Activated CD8-positive, alpha-beta T cell treated with anti-CD3 and anti-CD28 coated beads, Interleukin-2, amount 10 ng/mL, durations not matched to agents 7 days and 5 days (primary cell): ENCODE measurements at places on chromosomes 2 and 18. TPM values are rescaled to one million over a fixed set of nuclear protein-coding genes. Genes with fewer than 3 reads are reported as not detected.

SRD5A2 gene
- total RNA-seq, result not detected

RSAD2 gene
- 74.5 TPM for total RNA-seq

ARHGAP25 gene
- 68.7 TPM for total RNA-seq

DNA sequence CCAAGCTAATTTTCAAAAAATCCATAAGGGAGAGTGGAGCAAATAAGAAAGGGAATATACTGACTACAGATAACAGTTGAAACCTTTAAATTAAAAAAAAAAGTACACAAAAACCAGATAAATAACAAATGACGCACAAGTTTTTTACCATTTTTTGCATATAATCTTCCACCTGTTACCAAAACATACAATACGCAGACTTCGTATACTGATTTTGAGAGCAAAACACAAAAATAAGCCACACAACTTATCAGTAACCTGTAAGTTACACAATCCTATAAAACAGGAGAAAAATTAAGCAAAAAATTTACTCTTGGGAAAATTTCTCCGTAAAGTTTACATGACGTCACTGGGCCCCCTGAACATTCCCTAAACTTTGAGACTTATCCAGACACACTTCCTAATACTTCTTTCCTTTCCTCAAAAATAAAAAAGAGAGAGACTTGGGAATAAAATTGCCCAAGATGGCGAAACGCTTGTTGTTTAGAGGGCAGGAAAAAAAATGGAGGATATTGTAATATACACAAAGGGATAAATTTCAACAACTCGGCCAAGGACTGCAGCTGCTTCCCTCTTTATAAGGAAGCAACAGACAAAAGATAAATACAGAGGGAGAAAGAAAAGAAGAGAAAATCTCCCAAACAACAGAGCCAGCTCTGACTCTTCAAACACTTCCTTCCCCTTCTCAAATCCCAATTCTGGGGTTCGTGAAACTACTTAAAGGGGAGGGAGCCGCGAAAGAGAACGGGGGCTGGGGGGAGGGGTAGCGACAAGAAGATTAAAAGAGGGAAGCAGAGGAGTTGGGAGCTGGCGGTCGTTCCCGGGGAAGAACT lies 1.6 kb downstream of the BAZ2B start:
- peaks cover 20% of the 10 kb centered on the region for H3K27me3 ChIP-seq
- no peak for DNase-seq
- peaks cover 12% of the 10 kb centered on the region for H3K4me1 ChIP-seq
- peak overlapping the region; percentile 80 for H3K4me3 ChIP-seq

DNA sequence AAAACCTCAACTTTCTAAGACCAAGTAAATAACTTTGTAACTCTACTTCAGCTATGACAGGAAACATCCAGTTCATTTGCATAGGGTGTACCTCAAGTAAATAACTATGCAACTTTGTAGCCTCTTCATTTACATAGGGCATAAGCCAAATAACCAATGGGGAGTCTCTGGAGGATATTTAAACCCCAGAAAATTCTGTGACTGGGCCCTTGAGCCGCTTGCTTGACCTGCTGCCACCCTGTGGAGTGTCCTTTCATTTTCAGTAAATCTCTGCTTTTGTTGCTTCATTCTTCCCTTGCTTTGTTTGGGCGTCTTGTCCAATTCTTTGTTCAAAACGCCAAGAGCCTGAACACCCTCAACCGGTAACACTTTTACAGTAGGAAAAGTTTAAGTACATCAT lies 1112.7 kb upstream of the NRXN1 start:
- H3K27ac ChIP-seq, result no peak overlapping the region
- no peaks in the 10 kb centered on the region for H3K36me3 ChIP-seq
- H3K4me1 ChIP-seq, result no peaks in the 10 kb centered on the region

GRCh38 chr2:121974897-121975661 lies 219.6 kb downstream of the TSN start:
- H3K27ac ChIP-seq, result no peak overlapping the region
- no peaks in the 10 kb centered on the region for H3K27me3 ChIP-seq
- peaks cover 7% of the 10 kb centered on the region for H3K4me1 ChIP-seq

- no peak for DNase-seq
- no peaks in the 10 kb centered on the region for H3K4me1 ChIP-seq
- no peaks in the 10 kb centered on the region for H3K36me3 ChIP-seq
- no peak overlapping the region for H3K27ac ChIP-seq
- no peaks in the 10 kb centered on the region for H3K27me3 ChIP-seq
- no peak overlapping the region for H3K4me3 ChIP-seq
These were observed 97.8 kb upstream of the SMIM21 start for GRCh38 chr18:75525331-75525730.

- H3K27ac ChIP-seq, result no peak overlapping the region
- no peaks in the 10 kb centered on the region for H3K36me3 ChIP-seq
These were observed 150.7 kb downstream of the COL4A4 start for GRCh38 chr2:227013330-227013729.

- H3K4me1 ChIP-seq, result no peaks in the 10 kb centered on the region
- no peaks in the 10 kb centered on the region for H3K27me3 ChIP-seq
- H3K36me3 ChIP-seq, result no peaks in the 10 kb centered on the region
- H3K27ac ChIP-seq, result no peak overlapping the region
- no peak overlapping the region for H3K4me3 ChIP-seq
- DNase-seq, result no peak
These were observed 516.5 kb downstream of the XIRP2 start for GRCh38 chr2:167404627-167405284.

GRCh38 chr2:240230291-240230931 lies 90.0 kb upstream of the OTOS start:
- peaks cover 2% of the 10 kb centered on the region for H3K4me1 ChIP-seq
- DNase-seq, result no peak
- no peak overlapping the region for H3K4me3 ChIP-seq
- no peak overlapping the region for H3K27ac ChIP-seq
- no peaks in the 10 kb centered on the region for H3K36me3 ChIP-seq
